ENCODE measurements at places on chromosomes 3 and 15.

- no peak for DNase-seq
Measured at GRCh38 chr3:150765949-150766720, 3.2 kb upstream of the SIAH2 start.

DNA sequence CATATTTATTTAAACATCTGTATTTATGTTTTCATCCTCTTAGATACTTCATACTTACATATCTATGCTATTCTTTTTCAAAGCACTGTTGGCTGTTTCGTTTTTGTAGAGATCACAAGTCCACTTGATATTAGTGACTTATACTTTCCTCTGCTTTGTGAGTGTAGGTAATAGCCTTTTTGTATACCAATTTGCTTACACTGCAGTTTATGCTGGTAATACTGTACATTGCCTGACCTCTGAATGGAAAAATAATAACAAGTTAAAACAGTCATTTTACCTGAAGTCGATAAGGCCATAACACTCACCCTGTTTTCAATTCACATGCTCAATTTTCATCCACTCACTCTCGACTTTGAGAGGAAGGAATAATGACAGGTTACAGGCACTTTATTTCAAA is 89.9 kb upstream of the NANOGP8 start:
- no peak for DNase-seq

GRCh38 chr3:16496008-16496407 is 17.5 kb downstream of the RFTN1 start:
- DNase-seq = no peak

- DNase-seq = no peak
Measured at GRCh38 chr3:152538518-152538917, 269.8 kb downstream of the MBNL1 start.

DNA sequence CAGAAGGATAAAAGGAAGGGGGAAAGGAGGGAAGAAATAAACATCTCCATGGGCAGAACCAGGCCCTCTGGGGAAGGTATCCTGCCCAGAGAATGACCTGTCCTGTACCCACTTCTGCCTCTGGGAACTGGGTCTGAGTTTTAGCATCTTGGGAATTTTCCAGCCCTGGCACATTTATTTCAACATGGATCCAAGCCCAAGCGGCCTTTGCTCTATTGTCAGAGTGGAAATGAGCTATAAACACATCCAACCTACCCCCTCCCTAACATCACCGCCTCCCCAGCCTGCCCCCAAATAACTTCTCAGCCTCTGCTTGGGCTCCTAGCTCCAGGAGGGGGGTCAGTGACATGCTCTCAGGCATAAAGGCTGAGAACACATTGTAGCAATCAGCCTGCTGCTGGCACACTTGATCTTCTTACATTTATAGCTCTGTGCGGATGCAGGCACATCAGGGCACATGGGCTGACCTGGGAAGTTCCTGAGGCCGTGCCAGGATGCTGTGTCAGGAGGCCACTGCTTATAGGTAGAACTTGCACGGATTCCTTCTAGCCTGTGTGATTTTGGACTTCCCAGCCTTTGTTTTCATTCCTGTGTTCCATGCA is 4.6 kb upstream of the OXTR start:
- no peak for DNase-seq

DNA sequence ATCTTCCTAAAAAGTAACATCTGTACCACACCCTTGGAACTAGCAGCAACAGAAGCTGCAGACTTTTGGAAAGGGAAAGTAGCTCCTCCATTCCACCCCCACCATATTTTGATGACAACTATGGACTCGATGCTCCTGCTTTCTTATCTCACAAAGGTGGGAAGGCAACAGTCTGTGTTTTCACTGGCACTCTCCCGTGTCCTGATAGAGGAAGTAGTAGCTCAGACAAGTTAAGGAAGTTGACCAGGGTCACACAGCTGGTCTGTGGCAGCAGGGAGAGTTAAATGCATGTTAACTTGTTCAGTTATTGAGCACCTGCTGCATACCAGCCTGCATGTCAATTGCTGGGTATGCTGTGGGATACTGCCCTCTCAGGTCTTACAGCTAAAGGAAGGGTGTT is 33.1 kb downstream of the BHLHE40 start:
- no peak for DNase-seq

DNA sequence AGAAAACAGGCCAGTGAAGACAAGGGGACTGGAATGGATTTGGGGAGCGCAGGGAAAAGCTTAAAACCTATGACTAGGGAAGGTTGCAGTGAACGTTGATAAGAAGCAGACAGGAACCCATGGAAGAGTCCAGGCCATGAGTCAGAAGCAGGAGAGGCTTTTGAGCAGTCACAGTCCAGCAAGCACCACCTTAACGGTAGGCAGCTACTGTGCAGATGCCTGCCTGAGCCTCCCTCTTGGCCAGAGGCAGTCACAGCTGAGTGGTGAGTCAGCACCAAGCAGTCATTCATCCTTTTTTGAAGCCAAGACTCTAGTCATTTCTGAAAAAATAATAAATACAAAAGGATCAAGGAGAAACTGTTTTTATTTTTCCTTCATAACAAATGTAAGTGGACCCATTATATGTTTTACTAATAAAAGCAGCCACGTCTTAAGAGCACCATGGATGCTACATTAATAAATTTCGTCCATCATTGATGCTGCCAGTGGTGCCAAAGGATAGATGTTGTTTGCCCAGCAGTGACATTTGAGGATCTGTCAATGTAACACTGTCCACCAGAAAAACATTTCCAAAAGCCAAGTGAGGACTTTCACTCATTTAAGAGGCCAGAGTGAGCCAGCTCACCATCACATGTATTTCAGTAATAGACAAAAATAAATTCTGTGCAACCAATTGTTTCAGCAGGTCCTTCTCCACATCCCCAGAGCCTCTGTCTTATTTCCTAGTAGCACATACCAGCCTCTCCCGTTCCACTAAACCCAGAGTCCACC is 42.1 kb upstream of the ACTC1 start:
- DNase-seq = no peak

GRCh38 chr3:15339001-15339400 is 6.6 kb upstream of the SH3BP5 start:
- DNase-seq = no peak

GRCh38 chr15:67605871-67606270 is 63.4 kb downstream of the MAP2K5 start:
- DNase-seq = no peak

- no peak for DNase-seq
Measured at GRCh38 chr3:64129581-64129980, 95.7 kb downstream of the PRICKLE2 start.

GRCh38 chr3:191412759-191413158 is 48.2 kb upstream of the PYDC2 start:
- DNase-seq = no peak

DNA sequence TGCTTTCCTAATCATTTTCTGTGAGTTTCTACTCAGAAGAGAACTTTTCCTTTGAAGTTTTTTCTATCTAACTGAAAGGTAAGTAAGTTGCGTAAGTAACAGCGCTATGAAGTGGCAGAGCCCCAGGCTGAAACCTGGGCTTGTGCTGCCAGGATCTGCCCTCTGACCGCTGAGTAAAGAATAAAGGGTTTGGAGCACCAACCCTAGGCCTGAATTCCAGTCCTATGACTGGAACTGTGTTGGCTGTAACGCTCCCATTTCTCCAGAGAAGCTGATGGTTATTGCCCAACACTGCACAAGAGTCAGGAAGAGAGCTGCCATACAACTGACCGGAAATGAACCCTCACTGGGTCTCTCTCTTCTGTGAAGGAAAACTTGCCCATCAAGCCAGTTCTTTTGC is 87.0 kb downstream of the FOXB1 start:
- no peak for DNase-seq

DNA sequence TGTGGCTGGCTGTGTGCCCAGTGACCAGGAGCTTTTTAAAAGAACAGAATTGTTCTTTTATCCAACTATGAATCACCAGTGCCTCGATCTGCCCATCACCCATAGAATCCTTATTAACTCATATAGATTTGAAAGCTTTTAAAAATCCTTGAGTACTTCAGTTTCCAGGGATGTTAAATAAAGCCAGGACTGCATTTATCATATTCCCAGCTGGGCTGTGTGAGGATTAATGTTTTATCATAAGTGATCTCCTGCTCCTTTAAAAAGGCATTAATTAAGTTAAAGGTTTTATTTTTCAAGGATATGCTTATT is 234.0 kb downstream of the MYRIP start:
- no peak for DNase-seq

DNA sequence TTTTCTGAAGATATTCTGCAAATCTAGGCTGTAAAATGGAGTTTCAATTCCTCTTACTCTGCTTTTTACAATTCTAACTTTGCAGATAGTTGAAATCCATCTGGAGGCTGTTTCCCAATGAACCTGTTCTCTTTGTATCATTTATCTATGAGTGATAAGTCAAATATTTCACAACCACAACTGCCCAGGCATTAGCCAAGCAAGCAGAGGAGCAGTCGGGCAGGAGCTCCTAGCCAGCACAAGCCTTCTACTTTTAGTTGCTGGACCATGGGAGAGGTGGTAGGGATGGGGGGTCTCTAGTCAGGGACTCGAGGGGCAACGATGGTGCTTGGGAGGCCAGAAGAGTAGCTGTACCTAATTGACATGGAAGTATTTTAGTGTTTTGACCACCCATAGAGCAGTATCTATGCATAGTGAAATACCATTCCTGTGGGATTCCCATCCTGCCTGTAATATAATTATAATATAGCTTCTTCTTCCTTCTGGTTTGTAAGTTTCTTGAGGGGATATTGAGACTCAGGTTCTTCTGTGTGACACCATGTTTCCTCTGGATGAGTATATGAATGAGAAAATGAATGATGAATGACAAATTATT is 353.5 kb upstream of the IL12A start:
- no peak for DNase-seq

DNA sequence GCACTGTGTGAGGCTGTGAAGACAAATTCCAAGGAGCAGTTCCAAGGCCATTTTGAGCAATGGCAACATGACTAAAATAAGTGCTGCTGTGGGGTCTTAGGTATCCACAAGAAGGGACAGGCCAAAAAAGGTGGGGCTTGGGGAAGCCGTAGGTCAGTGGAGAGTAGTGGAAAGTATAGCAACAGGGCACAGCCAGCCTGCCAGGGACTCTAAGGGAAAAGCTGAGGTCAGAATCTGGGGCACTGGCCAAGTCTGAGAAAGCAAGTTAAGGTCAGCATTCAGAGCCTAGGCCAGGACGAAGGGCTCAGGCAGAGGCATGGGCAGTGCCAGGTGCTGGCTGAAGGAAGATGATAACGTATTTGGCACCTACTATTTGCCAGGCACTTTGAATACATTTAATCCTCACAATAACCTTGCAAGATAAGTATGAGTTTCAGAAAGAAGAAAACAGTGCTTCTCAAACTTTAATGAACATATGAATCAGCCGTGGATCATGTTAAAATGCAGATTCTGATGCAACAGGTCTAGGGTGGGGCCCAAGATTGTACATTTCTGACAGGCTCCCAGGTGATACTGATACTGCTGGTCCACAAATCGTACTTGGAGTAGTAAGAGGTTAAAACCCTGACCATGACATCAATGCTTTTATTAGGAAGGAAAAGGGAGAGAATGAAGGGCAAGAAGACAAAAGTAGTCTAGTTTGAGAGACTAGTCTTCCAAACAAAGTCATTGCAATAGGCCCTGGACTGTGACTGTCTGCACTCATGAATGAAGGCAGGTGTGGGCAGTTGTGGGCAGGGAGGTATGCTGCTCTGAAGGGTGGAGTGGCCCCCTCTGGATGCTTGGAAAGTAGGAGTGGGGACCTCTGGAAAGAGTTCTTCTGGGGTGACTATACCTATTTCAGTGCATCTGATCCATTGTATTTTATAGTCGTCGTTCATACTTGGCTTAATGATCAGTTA is 106.3 kb upstream of the ANKRD28 start:
- DNase-seq = no peak

GRCh38 chr15:33083232-33084081 is 111.1 kb downstream of the FMN1 start:
- DNase-seq = no peak

GRCh38 chr3:197888511-197888910 is 61.5 kb upstream of the RPL35A start:
- DNase-seq = no peak

- DNase-seq = no peak
Measured at GRCh38 chr3:101182734-101183133, 137.6 kb downstream of the IMPG2 start.

DNA sequence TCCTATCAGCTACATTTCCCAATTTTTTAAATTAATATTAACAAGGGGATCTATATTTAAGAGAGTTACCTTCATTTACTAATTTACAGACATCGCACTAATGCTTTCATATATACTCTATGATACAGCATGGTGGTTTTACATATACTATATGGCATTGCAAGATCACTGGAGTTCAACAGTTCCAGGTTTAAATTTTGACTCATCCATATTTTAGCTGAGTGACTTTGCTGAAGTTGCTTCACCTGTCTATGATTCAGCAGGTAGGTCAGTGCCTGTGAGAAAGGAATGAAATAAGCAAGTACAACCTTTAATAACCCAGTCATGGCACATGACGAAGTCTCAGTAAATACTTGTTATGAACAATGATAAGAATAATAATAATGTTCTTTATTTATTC is 211.1 kb downstream of the P3H2 start:
- DNase-seq = no peak

DNA sequence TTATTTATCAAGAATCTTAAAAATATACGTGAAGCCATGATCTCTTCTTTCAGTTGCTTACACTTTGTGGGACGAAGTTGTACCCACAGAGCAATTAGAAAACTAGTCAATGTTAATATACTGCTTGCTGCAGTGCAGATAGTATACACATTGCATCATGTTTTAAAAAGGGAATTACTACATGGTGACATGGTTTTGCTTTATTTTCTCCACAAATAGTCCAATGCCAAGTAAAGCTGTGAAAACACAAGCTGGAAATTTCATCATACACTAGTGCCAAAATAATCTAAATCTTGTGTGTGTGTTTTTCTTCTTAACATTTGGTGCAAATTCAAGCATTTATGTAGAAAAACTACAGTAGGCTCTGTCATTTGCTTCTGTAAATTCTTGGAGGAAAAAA is 233.0 kb downstream of the EPHA3 start:
- no peak for DNase-seq

GRCh38 chr3:184218814-184219213 is 10.6 kb upstream of the VWA5B2 start:
- DNase-seq = no peak

GRCh38 chr3:191338177-191338488 is 7.8 kb upstream of the UTS2B start:
- no peak for DNase-seq

- DNase-seq = no peak
Measured at GRCh38 chr3:30078736-30079135, 527.7 kb upstream of the TGFBR2 start.

- DNase-seq = no peak
Measured at GRCh38 chr15:41407341-41407740, 5.0 kb upstream of the NDUFAF1 start.

GRCh38 chr3:33355611-33356010 is 78.4 kb downstream of the FBXL2 start:
- no peak for DNase-seq

Measured in stimulated activated CD8-positive, alpha-beta memory T cell treated with anti-CD3 and anti-CD28 coated beads, Interleukin-15, amount 100 ng/mL, for 1 hour (primary cell).